NCI-H1436 (cell line): ENCODE measurements at places on chromosomes 5 and 9.

GRCh38 chr9:16809912-16810610 is 60.4 kb downstream of the BNC2 start:
- DNase-seq = no peak

- no peak for DNase-seq
Measured at GRCh38 chr9:124280176-124280691, 22.5 kb downstream of the NEK6 start.

- no peak for DNase-seq
Measured at GRCh38 chr5:172901788-172902496, 57.3 kb upstream of the RPL26L1 start.

GRCh38 chr5:147743678-147744374 is 38.7 kb downstream of the JAKMIP2 start:
- peak; percentile 82 for DNase-seq

DNA sequence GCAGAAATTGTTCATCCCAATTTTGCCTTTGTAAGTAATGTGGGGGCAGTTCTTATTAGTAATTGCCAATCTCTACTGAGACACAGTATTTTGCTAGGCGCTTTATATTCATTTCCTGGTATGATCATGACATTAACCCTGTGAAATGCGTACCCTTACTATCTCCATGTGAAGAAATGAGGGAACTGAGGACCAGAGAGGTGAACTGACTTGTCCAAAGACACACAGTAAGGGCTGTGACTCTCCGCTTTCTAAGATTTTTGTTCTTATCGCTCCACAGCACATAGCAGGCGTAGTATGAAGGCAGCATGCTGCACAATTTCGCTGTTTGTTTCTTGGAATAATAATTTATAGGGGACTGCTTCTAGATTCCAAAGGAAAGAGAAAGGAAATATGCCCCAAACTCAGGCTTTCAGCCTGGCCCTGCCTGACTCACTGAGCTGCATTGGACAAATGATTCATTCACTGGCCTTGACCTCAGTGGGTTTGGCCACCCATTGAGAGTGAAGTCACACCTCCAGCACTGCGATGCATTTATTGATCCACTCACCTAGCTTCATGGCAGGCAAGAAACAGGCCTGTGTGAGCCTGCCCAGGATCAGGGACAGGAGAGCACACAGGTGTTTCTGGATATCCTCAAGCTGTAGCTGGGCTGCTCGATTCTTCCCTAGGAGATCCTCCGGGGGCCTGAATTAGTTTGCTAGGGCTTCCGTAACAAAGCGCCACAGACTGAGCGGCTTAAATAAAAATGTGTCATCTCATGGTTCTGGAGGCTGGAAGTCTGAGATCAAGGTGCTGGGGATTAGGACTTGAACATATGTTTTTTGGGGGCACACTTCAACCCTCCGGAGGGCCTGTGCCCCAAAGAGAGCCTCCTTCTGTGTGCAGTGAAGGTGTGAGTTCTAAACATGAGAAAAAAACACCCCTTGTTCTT is 7.2 kb upstream of the DUSP1 start:
- no peak for DNase-seq
